ENCODE measurements at places on chromosomes 11 and 22.

DNA sequence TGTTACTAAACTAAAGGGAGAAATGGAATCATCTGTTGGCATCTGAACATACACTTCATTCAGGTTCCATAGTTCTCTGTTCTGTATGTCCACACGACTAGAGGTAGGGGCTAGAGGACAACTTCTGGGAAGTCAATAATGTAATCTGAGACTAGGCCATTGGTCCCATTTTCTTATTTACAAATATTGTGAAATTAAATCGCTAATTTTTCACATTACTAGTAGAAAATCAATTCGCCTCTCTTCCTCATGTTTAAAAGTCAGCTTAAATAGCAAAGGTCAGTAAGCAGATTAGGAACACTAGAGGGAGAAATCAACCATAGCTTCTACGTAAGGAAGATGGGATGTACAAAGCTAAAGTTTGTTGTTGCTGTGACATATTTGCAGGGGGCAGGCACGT is 59.7 kb downstream of the CADM1 start:
- no peak for DNase-seq

- no peak for DNase-seq
Observed at GRCh38 chr22:27100789-27101188, 443.4 kb downstream of the MIAT start.

- DNase-seq: no peak
Observed at GRCh38 chr11:66056501-66056900, 4.3 kb downstream of the SF3B2 start.

DNA sequence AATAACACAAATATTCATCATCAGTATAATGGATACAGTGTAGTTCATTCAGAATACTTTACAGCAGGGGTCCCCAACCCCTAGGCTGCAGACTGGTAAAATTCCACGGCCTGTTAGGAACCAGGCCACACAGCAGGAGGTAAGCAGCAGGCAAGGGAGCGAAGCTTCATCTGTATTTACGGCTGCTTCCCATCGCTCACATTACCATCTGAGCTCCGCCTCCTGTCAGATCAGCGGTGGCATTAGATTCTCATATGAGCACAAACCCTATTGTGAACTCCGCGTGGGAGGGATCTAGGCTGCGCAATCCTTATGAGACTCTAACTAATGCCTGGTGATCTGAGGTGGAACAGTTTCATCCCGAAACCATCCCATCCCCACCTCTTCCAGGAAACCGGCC is 125.1 kb downstream of the SERGEF start:
- no peak for DNase-seq

- peak; percentile 55 for DNase-seq
Observed at GRCh38 chr11:1870721-1871466, 18.0 kb downstream of the LSP1 start.

DNA sequence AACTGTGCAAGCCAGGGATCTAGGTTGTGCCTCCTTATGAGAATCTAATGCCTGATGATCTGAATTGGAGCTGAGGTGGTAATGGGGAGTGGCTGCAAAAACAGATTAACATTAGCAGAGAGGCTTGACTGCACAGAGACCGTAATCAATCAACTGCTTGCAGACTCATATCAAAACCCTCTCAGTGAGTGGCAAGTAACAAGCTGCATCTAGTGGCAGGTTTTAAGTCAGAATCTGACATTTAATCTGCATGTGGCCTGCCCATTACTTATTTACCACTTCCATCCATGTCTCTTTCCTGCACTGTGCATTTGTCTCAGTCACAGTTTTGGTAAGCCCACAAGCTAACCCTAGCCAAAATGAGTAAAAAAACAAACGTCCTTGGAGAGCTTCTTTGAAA is 11.2 kb downstream of the C11orf58 start:
- DNase-seq: no peak

- DNase-seq: no peak
Observed at GRCh38 chr11:30015725-30016412, 961 bp downstream of the KCNA4 start.

DNA sequence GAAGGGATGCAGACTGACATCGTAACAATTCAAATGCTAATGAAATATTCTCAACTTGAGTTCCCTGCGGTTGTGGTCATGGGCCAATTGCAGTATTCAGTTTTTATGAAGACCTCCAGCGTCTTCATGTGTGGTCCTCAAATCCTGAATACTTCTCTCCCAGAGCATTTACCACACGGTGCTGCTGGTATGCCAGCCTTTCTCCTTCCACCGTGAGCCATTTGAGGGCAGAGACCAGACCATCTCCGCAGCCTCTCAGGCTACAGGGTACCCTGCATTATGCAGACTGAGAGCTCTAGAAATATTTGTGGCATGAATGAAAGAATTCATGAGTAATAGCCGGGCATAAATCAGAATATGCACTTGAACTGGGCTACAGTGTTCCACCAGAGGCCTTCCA is 289.7 kb downstream of the ST3GAL4 start:
- DNase-seq: no peak

DNA sequence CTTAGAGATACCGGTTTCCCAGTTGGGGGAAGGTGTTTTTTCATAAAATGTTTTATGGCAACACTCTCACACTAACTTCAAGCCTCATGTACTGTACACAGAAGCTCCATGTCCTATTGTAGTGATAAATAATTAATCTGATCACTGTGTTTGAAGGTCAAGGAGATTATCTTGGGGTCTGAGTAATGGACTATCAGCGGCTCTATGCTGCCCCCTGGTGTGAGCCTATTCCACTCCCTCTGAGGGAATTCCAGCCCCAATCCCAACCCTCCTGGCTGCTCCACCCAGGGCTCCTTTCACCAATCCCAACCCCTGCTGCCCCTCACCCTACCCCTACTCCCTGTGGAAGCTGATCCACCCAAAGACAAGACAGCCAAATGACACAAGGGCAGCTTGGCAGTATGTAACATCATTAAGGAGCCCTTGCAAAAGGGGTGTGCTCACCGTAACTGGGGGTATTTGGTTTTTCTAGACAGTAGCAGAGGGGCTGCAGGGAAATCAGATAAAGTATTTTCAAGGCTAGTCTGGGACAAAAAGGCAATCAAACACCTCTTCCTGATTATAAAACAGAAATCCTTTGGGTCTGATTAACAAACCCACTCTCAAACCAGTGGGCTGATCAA is 22.3 kb downstream of the HPS4 start:
- peak; percentile 75 for DNase-seq

DNA sequence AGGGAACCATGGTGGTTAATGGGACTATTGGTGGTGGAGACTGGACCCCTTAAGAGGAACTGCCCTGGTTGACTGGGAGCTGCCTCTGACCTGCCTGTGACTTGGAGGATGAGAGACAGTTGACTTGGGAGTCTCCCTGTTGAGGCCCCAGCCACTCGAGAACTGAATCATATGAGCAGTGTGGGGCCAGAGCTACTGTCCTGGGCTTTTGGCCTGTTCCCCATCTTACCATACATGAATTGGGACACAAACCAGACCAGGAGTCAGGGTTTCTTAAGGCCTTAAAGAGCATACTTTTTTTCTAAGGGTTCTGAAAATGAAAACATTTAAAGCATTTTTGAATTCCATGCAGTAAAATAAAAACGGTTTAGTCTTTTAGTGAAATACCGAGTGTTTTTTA is 92.8 kb downstream of the TEAD1 start:
- DNase-seq: no peak

DNA sequence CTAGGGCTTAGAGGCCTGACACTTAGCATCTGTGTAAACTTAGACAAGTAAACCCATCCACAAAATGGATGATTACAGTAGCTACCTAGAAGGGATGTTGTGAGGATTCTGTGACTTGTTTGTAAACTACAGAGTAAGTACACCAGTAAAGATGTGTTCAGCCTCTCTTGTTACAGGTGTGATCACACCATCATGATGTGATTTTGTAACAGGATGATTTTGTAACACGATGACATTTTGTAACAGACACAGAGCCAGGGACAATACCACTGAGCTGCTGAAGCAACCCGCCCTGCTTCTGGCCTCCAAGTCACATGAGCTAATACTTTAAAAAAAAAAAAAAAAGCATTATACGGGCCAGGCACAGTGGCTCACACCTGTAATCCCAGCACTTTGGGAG is 17.0 kb downstream of the FADD start:
- no peak for DNase-seq

DNA sequence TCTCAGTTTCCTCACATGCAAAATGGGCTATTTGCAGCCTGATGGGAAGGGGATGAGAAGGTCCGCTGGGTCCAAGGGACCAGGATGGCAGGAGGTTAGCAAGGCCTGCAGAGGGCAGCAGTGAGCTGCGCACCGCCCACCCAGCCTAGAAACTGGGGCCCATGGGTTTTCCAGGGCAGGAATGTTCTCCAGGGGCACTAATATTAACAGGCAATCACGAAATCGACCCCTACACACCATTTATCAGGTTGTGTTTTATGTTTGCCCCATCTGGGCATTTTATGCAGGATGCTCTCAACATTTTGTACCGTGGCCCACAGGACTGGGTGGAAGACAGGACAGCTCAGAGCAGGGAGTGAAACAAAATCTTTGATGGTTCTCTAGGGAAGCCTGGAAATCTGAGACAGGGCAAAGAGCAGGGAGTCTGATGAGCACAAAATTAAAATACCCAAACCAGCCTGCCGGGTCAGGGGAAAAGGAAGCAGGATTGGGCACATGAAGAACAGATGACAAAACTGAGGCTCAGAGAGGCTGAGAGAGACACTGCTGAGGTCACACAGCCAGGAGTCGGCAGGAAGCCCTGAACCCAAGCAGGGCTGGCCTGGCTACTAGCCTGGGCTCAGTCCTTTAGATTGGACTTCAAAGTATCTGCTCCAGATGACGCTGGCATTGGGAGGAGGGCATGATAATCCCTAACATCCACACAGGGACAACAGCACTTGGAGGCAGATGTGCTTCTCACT is 1.6 kb upstream of the BCR start:
- peak; percentile 60 for DNase-seq

- no peak for DNase-seq
Observed at GRCh38 chr22:49589301-49589700, 238.4 kb downstream of the BRD1 start.

GRCh38 chr11:133621611-133622010 is 89.3 kb upstream of the OPCML start:
- DNase-seq: no peak

GRCh38 chr11:70483077-70483861 is 84.9 kb downstream of the CTTN start:
- DNase-seq: no peak

- DNase-seq: no peak
Observed at GRCh38 chr11:113204280-113204679, 110.1 kb upstream of the TTC12 start.

- peak; percentile 46 for DNase-seq
Observed at GRCh38 chr11:15800111-15800800, 556.1 kb downstream of the SOX6 start.

DNA sequence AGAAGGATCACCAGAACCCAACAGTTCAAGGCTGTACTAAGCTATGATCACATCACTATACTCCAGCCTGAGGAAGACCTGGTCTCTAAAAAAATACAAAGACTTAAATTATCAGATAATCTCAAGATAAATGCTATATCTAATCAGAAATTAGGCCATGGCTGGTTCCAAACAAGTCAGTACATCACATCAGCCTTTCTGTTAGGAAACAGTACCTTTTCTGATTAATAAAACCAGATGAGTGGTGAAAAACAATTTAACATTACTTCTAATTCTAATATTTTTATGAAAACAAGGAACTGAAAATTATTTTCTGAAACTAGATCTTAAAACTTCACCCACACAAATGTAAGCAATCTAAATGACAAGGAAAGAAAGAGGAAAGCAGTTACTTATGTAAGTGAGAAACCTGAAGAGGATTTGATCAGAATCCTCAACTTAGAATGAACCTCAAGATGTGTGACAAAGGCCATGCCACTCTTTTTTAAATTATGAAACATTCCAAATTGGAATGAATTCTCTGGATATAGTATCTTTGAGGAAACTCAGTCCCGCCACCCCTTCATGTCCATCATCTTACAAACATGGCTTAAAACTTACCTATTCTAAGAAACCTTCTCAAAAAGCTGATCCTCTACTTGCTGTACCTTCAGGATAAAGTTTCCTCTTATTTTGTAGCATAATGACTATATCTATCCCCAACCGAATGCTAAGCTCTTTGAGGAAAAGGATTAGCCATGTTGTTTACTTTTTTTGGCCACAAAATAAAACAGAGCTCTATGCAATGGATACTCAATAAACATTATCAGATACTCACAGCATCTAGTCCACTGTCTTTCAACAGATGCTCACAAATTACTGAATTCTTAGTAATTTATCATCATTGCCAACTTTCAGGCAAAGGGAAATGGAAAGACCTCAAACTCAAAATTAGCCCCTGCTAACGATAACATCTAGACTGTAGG is 132.0 kb downstream of the MRTFA start:
- DNase-seq: no peak

- peak; percentile 73 for DNase-seq
Observed at GRCh38 chr11:111299101-111300026, 1.0 kb downstream of the POU2AF3 start.

DNA sequence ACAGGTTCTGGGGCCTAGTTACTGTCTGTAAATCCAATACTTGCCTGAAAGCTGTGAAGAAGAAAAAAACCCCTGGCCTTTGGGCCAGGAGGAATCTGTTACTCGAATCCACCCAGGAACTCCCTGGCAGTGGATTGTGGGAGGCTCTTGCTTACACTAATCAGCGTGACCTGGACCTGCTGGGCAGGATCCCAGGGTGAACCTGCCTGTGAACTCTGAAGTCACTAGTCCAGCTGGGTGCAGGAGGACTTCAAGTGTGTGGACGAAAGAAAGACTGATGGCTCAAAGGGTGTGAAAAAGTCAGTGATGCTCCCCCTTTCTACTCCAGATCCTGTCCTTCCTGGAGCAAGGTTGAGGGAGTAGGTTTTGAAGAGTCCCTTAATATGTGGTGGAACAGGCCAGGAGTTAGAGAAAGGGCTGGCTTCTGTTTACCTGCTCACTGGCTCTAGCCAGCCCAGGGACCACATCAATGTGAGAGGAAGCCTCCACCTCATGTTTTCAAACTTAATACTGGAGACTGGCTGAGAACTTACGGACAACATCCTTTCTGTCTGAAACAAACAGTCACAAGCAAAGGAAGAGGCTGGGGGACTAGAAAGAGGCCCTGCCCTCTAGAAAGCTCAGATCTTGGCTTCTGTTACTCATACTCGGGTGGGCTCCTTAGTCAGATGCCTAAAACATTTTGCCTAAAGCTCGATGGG is 13.5 kb downstream of the PIK3IP1 start:
- DNase-seq: no peak

Data from psoas muscle (tissue), 8 donors.